ENCODE measurements at places on chromosomes 11 and 22.
A peak's percentile ranks its signal among the peaks of the same experiment; 100 is the strongest.

GRCh38 chr22:36182056-36182455, 19.6 kb downstream of the APOL4 start:
- DNase-seq = no peak

- DNase-seq = no peak
Measured at GRCh38 chr11:133934599-133935550, 21.9 kb downstream of the IGSF9B start.

GRCh38 chr11:102955624-102956023, at the start of gene MMP13:
TSS of gene MMP13 (minus strand) at chr11:102955732. CDS start at chr11:102955705, 27 bp downstream.
- DNase-seq = no peak

GRCh38 chr11:57358543-57358961, 20.4 kb downstream of the P2RX3 start:
- peak; percentile 56 for DNase-seq

GRCh38 chr11:3092603-3093141, 35.4 kb upstream of the CARS1 start:
- DNase-seq = no peak

- DNase-seq = no peak
Measured at GRCh38 chr11:118827118-118827517, 36.2 kb upstream of the DDX6 start.

- no peak for DNase-seq
Measured at GRCh38 chr22:41772198-41772597, 28.3 kb upstream of the CCDC134 start.

- no peak for DNase-seq
Measured at GRCh38 chr11:60905551-60906113, 753 bp downstream of the PRPF19 start.

GRCh38 chr11:95780544-95780943, 9.0 kb downstream of the FAM76B start:
- no peak for DNase-seq

GRCh38 chr11:67463186-67463585, 5.9 kb downstream of the TMEM134 start:
- DNase-seq = no peak

- DNase-seq = no peak
Measured at GRCh38 chr22:20752873-20753272, 21.0 kb upstream of the SERPIND1 start.

- DNase-seq = no peak
Measured at GRCh38 chr11:45092404-45092785, 54.0 kb upstream of the PRDM11 start.

DNA sequence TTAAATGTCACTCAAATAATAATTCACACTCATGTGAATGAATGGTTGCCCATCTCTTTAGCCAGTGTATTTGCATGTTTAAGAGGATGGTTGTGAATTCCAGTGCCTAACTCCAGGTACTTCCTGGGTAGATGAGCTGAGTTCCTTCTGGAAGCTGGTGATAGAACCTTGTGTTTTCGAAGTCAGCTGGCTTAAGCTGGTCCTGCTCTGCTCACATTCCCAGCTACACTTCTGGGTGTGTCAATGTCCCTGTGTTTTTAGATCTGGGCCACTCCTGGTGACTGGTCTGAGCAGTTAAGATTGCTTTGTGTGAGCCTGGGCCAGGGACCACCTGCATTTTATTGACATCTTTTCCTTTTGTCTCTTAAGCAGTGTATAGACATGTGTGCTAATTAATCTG, 10.6 kb downstream of the TEAD1 start:
- no peak for DNase-seq

GRCh38 chr11:44219830-44220796, 89.8 kb downstream of the ALX4 start:
- no peak for DNase-seq
